ENCODE measurements at places on chromosomes 4 and X.

GRCh38 chr4:3384771-3385710 is 56.7 kb upstream of the HGFAC start:
- DNase-seq, result peak; percentile 41

DNA sequence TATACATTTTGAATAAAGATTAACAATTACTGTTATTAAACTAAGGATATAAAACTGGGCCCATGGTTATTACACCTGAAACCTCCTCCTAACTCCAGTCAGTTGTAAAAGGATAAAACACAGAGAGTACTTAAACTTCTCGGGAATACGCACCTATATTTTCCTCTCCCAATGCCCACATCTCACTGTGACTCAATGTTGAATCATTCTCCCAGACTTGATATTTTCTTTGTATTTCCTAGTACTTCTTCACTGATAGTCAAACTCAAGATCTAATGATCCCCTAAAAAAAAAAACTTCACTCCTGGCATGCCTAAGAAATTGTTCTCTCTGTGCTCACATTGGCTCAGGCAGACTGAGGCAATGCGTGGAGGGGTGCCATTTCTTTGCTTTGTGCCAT is 212.5 kb upstream of the DKK2 start:
- DNase-seq, result no peak

GRCh38 chr4:102312417-102312816 is 32.9 kb downstream of the SLC39A8 start:
- DNase-seq, result no peak

DNA sequence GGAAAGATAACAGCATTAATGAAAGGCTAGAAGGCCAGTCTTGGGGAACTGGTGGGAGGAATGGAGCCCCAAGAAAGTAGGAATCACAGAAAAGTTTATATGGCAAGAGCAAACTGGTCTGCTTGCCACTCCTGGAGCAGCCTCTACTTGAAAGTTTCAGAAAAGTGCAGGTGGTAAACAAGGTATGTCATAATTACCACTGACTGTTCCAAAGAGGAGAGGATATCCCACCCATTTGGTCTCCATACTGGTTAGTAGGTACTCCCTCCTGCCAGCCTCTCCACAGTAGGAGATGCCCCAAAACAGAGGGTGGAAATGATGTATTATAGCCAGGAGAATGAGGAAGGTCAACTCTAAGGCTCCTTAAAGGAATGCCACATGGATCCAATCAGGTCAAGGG is 145.1 kb downstream of the INPP4B start:
- DNase-seq, result no peak

GRCh38 chr4:11431111-11431510 is 2.4 kb upstream of the HS3ST1 start:
- DNase-seq, result no peak

GRCh38 chr4:109052821-109053220 is 249.6 kb downstream of the COL25A1 start:
- no peak for DNase-seq

DNA sequence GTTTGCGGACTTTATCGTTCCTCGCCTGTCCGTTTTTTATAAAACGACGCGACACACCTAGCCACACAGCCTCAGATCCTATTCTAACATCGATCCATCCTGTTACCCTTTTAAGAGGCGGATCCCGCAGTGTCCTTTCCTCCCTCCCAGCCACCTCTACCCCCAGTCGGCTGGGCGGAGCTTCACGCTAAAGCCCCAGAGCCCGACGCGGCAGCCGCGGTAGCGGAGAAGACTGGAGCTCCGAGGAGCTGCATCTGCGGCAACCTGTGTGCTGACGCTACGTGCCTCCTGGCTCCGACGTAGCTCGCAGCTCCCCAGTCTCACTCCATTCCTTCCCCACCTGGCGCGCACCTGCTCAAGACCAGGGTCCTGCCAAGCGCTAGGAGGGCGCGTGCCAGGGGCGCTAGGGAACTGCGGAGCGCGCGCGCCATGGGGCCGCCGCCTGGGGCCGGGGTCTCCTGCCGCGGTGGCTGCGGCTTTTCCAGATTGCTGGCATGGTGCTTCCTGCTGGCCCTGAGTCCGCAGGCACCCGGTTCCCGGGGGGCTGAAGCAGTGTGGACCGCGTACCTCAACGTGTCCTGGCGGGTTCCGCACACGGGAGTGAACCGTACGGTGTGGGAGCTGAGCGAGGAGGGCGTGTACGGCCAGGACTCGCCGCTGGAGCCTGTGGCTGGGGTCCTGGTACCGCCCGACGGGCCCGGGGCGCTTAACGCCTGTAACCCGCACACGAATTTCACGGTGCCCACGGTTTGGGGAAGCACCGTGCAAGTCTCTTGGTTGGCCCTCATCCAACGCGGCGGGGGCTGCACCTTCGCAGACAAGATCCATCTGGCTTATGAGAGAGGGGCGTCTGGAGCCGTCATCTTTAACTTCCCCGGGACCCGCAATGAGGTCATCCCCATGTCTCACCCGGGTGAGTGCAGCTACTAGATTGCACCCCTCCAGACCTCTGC is at the start of gene RNF128:
TSS of gene RNF128 (plus strand) at position 217 of the 953 bp plus-strand sequence. CDS start at position 430, 213 bp downstream.
- DNase-seq, result peak; percentile 76

DNA sequence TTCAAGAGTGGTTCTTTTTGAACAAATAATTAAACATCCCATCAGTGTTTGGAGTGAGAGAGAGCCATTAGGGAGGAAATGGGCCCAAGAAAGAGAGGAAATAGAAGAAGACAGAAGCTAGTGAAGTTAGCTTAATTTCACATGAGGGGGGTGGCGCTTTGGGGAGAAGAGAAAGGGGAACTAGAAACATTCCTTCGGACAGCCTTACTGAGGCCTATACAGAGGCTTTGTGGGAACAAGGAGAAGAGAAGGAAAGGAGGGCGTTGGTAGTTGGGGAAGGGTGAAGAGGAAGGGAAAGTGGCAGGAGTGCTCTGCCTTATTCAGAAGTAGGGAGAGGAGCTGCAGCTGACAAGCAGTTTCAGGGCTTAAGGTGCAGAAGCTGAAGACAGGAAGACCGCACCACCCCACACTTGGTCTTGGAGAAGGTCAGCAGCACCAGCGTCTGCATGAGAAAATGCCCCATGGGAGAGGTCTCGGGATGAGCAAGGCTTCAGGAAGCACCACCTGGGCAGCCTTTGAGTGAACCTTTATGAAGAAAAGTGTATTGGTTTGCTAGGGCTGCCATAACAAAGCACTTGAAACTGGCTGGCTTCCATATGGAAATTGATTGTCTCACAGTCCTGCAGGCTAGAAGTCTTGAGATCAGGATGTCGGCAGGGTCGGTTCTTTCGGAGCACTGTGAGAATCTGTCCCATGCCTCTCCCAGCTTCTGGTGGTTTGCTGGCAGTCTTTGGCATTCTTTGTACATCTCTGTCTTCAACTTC is 85.1 kb downstream of the KIT start:
- DNase-seq, result no peak

DNA sequence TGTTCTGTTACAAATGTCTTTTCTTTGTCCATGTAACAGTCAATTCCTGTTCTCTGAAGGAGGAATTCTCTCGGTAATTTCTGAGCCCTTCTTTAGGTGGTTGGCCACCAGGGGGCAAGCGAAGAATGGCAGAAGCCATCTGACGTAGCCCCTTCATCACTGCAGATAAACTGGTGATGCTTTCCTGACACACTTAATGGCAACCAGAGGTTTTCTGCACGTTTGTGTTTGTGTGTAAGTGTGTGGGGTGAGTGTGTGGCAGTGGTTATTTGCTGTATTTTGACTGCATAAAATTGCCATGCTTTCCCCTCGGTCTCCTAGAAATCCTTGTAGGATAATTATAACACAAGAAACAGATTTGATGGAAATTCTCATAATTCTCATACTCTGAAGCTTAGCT is 64.8 kb upstream of the STOX2 start:
- peak; percentile 81 for DNase-seq

DNA sequence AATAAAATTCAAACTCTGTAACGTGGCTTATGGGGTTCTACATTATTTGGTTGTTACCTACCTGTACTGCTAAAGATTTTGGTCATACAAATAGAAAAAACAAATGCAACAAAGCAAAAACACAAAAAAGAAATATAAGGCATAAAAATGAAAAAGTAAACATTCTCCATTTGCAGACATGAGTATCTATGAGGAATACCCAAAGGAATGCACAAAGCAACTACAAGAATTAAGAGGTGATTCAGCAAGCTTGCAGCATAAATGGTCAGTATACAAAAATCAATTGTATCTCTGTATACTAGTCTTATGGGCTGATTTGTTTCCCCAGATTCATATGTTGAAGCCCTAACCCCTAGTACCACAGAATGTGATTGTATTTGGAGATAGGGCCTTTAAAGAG is 3.6 kb upstream of the PDE5A start:
- no peak for DNase-seq

DNA sequence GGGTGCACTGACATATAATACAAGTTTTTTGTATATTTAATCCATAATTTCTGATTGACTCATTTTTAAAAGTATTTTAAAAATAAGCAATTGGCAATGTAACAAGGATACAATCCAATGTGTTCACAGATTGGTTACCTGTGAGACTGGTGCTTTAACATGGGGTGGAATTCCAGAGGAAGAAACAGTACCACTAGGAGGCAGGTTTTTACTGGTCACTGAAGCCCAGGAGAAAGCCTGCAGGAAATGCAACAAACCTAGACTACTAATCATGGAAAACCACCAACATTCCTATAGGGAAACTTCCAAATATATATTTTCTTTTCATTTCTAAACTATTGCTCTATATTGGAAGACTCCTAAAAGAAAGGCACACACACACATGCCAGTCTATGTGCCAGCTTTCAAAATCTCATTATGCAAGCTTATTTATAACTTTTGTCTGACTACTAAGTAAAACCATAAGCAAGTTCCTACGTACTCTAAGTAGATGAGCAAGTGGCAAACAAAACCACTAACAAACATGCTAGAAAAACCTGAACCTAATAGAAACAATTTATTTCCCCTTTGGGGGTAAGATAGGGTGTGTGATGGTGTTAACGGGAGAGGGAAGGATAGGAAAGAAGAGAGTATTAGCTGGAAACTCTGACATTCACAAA is 19.2 kb downstream of the G3BP2 start:
- DNase-seq, result no peak

GRCh38 chrX:69896046-69896445 is 153.7 kb downstream of the AWAT2 start:
- DNase-seq, result no peak

- DNase-seq, result no peak
Observed at GRCh38 chrX:137431693-137432488, 134.0 kb upstream of the ZIC3 start.

GRCh38 chr4:8911316-8912088 is 39.9 kb upstream of the HMX1 start:
- DNase-seq, result peak; percentile 4

GRCh38 chr4:123995936-123996335 is 599.3 kb downstream of the SPRY1 start:
- DNase-seq, result no peak

- peak; percentile 43 for DNase-seq
Observed at GRCh38 chrX:45515262-45516215, 314.9 kb upstream of the DIPK2B start.

DNA sequence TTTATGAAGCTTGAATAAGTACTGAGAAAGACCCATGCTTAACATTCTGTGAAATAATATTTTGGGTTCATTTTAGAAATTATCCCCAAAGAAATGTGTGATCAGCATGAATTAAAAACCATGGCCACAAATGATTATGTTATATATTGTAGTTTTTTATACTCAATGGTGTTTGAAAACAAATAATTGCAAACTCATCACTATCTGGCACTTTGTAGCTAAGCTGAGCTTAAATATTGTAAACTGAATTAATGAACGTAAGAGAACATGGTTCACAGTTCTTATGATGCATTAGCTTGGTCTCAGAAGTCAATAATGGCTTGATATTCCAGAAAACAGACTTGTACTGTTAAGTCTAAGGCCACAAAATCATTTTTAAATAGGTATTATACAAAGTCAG is 24.6 kb upstream of the ASB5 start:
- no peak for DNase-seq

DNA sequence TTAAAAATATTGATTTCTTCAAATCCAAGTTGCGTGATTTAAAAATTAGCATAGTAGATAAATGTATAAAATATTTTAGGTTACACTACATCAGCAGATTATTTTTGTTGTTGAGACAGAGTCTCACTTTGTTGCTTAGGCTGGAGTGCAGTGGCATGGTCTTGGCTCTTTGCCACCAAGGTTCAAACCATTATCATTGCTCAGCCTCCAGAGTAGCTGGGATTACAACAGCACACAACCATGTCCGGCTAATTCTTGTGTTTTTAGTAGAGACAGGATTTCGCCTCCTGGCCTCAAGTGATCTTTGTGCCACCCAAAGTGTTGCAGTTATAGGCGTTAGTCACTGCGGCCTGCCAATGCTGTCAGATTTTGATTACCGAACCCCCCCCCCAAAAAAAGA is 1390.5 kb upstream of the TENM3 start:
- DNase-seq, result no peak

- no peak for DNase-seq
Observed at GRCh38 chrX:103789004-103789403, 12.4 kb downstream of the PLP1 start.

DNA sequence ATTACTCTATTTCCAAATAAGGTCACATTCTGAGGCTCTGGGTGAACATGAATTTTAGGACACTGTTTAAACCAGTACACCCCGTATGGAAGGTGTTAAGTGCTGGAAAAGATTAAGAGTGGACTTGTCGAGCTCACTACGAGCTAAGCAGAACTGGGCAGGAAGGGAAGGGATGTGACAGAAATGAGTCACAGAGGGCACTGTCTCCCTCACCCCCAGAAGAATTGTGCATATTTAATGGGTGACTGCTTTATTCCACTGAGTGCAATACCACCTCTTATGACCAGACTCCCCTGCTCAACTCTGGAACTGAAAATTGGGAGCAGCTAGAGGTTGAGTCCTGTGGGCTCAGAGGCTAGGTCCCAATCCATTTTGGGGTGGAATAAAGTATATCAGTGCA is 187.4 kb upstream of the RPS6KA3 start:
- no peak for DNase-seq

GRCh38 chrX:11185861-11186260 is 74.7 kb downstream of the HCCS start:
- DNase-seq, result no peak

DNA sequence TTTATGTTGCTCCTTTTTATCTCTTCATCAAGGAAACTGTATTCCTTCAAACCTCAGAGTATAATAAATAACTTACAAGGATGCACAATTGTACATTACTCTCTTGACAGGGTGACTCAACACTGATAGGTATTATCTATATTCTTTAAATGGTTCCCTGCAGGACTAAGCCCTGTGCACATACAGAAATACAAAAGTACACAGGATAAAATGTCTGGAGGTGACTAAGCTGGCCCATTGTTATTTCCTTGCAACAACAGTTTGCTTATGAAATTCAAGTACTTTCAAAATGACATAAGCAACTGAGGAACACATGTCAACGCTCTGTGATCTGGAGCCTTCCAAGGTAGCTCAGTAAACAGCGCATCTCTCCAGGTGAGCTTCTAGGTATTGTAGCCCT is 83.8 kb upstream of the RPL34 start:
- no peak for DNase-seq

All from transverse colon (tissue), 4 donors.